Fibroblast of upper back skin (primary cell): ENCODE measurements at places on chromosomes 7 and 10.

DNA sequence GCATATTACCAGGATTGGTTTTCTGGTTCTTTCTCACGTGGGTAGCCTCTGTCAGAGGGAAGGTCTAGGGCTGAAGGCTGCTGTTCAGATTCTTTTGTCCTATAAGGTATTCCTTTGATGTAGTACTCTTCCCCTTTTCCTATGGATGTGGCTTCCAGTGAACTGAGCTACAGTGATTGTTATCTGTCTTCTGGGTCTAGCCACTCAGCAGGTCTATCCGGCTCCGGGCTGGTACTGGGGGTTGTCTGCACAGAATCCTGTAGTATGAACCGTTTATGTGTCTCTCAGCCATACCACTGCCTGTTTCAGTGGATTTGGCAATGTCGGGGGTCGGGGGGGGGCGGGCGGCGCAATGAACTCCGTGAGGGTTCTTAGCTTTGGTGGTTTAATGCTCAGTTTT, 84.5 kb upstream of the C10orf90 start:
- no peak for DNase-seq

- no peak for DNase-seq
These were observed 36.9 kb downstream of the PIK3CG start for GRCh38 chr7:106901828-106902441.

DNA sequence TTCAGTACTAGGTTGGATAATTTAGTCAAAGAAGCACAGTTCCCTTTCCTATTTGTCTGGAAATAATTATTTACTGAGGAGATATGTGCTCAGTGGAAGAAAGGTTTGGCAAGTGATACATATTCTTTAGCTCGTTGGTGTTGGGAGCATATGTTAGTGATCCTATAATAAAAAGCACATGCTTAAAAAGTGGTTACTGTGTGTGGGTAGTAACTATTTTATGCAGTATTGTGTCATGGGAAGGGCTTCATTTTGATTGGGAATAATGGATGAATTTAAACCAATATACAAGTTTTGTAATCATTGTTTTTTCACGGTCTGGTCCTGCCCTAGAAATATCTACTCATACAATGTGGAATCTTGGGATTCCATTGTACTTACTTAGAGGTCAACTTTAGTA, 188.7 kb upstream of the PPP1R3A start:
- DNase-seq = peak; percentile 88

- DNase-seq = no peak
These were observed 139.4 kb upstream of the MKI67 start for GRCh38 chr10:128265596-128265995.

DNA sequence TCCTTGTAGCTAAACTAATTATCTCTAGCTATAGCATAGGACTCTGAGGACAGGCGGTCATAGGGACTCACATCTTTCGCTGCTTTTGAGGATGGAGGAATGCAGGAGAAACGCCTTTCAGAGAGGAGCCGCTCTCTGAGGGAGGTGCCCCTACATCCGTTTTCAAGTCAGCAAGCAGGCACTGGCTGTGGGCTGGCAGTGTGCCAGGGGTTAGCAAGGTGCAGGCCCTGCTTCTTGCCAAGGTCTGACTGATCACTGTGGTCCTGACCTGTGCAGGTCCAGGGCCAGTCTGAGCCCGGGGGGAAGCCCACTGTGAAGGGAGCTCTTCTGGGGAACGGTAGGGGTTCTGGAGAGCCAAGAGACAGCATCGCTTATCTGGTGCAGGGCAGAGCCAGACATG, 89.4 kb downstream of the SH3PXD2A start:
- no peak for DNase-seq

DNA sequence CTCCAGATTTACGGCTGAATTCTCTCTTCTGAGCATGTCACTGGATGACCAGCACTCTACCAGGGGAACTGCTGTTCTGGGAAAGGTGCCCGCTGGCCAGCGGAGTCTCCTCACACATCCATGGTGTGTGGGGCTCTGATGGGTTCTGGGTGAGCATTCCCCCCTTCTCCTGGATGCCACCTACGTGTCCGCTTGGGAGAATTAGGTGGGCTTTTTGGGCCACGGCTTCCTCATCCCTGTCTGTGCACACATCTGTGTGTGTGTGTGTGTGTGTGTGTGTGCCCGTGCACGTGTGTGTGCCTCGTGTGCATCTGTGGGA, 163.0 kb downstream of the DNAJB6 start:
- no peak for DNase-seq

GRCh38 chr7:133822868-133823552, 304.1 kb upstream of the LRGUK start:
- no peak for DNase-seq
